Natural killer cell (primary cell): ENCODE measurements at places on chromosomes 6 and 20. TPM values are rescaled to one million over a fixed set of nuclear protein-coding genes. Genes with fewer than 3 reads are reported as not detected.

The WASF1 gene
- total RNA-seq: 0.45 TPM

The CEBPB gene
- total RNA-seq: 79.8 TPM

The FBXL4 gene
- total RNA-seq: 11.3 TPM

The PLG gene
- not detected for total RNA-seq

The TRMT11 gene
- total RNA-seq: 12.7 TPM

The PLEKHG1 gene
- total RNA-seq: 0.29 TPM

The NRN1 gene
- total RNA-seq: not detected

The TTBK1 gene
- not detected for total RNA-seq

The MOXD1 gene
- not detected for total RNA-seq

The ARFRP1 gene
- total RNA-seq: 50.6 TPM

The CRYBG1 gene
- 21.8 TPM for total RNA-seq

The CALHM4 gene
- not detected for total RNA-seq

The SOX18 gene
- total RNA-seq: not detected

The IL17A gene
- not detected for total RNA-seq

The OR12D3 gene
- not detected for total RNA-seq

The GCNT2 gene
- 0.79 TPM for total RNA-seq

The MTHFD1L gene
- 3.8 TPM for total RNA-seq

The TOX2 gene
- total RNA-seq: 1.8 TPM

GRCh38 chr6:161217628-161218027, 56.2 kb downstream of the AGPAT4 start:
- no peak for DNase-seq

DNA sequence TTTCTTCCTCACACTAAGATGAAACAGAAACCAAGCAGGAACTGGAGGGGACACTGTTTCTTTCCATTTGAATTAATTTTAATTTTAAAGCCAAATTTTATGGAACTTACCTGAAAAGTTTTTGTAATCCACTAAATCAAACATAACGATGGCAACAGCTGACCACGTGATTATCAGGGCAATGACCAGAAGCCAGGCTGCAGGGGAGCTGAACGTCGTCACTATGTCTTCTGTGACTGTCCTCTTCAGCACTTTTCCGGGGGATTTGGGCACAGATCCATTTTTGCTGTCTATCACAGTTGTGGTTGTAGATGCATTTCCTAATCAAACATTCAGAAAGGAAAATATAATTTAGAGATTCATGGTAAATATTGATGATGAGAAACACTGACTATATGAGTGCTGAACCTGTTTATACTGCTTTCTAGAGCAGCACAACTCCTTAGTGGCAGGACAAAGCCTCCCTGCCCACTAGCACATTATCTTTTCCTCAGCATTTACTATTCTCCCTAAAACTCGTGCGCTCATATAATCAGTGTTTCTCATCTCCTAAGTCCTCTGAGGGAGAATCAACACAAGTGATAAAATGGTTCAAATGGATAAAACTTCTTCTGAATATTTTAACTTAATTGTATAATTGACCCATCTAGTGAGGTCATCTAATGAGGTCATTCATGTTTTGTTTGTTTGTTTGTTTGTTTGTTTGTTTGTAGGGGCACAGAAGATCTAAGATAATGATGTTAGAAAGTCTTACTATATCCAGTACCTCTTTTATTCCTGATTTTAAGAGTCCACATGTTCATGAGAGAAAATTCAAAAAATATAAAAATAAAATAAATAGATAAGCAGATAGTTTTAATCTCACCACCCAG, 65.7 kb downstream of the TRDN start:
- no peak for DNase-seq

GRCh38 chr20:44745598-44746366, at the start of gene KCNK15:
KCNK15 (plus strand) TSS chr20:44745865; CDS start chr20:44745911, 46 bp downstream.
- no peak for DNase-seq

DNA sequence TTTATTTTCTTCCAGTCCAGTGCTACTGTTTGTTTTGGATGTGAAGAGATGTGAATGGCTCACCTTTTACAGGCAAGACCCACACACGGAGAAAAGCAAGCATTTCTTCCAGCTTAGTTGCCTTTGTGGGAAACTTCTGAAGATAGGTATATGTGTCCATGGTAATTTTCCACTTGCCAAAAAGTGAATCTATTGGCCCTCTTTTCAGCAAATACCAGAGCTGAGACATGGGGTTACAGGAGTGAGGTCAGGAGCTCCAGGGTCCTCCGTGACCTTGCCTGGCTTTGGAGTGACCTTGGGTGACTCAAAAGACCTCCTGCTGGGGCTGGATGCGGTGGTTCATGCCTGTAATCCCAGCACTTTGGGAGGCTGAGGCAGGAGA, 166.7 kb downstream of the SCML4 start:
- no peak for DNase-seq

- DNase-seq: no peak
These were observed 573.9 kb downstream of the RFPL4B start for GRCh38 chr6:112920994-112921393.

- no peak for DNase-seq
These were observed 7.9 kb downstream of the ZDHHC14 start for GRCh38 chr6:157388924-157389323.

DNA sequence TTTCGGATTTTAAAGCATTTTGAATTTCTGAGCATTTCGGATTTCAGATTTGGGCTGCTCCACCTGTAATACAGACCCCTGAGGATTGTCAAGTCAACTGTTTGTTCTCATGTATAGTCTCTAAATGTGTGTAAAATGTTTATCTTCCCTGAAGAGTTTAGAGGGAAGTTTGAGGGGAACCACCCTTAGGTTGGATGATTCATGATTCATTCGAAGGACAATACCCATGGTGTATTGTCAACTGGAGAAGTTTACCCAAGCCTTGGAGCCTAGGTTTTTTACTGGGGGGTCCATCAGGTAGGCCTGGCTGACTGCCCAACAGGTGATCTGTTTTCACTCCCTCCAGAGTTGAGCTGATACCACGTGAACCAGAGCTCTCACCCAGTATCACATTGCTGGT, 18.9 kb downstream of the GSTA4 start:
- no peak for DNase-seq

DNA sequence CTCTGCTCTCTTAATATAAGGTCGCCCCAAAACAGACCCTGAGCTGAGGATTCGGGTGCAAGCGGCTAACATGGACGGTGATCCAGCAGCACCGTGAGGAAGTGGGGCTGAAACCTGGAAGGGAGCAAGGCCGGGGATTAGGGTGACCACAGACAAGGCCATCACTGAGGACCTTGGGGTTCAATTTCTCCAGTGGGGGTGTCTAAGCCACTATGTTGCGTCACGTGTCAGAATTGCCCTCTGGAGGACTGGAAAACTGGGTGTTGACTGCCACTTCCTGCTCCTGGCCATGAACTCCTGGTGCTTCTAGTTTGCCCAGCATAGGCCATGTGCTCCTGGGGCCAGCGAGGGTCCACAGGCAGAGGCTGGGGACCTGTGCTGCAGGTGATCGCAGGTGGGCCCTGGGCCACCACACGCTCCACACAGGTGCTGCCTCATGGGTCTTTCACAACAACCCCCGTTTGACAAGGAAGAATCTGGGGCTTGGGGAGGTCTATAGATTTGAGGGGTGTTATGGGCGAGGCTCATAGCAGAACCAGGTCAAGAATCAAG, 101.9 kb downstream of the CDH26 start:
- no peak for DNase-seq

GRCh38 chr20:61349447-61350165, 97.5 kb downstream of the CDH4 start:
- no peak for DNase-seq

DNA sequence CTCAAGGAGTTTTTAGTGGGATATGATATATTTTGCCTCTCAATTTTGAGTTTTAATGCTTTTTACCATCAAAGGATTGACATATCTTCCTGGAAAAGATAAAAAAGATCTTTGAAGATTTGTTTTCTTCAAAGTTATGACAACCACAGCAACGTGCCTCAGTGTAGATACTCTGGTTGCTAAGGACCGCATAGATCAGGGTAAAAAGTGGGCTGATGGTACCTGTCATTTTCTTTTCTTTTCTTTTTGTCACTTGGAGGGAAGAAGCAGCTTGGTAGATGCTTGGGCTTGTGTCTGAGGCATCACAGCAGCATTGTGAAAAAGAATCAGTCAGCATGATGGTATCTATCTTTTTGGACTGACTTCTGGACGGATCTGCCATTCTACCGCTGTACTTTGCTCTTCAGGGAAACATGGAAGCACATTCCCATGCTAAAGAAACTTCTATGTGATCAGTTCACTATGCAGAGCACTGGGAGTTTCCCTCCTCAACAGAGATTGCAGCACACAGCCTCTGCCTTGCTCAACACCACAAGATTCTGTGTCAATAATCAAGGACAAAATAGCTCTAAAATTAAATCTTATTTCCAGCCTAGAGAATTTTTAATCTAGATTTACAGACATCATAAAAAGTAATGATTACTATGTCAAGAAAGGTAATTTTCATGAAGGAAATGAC, 54.8 kb upstream of the SGK1 start:
- DNase-seq: no peak

DNA sequence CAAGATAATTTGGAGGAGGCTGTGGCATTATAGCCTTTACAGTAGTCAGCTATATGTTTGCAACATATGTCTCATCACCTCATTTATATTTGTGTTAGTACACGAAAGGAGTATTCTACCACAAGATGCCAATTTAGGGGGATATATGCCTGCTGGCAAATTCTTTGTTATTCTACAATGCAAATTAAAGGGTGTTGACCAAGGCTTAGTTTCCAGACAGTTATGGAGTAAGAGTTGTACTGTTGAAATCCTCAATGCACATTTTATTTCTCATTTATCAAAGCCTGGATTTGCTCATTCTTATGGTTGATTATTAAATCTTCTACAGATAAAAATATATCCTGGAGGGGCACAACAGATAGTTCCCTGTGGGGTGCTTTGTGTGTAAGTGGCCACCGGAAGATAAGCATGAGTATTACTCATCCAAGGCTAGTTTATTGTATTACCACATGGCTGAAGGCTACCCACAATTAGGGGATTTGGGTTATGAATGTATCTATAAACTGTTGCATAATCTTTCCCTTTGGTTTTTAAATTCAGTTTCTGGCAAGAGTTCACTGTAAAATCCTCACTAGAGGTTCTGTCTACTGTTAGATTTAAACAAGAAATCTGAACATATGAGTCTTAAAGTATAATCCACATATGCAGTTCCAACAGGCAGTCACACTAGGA, 9.0 kb downstream of the CST9 start:
- DNase-seq: no peak

- DNase-seq: no peak
These were observed 43.6 kb upstream of the SMLR1 start for GRCh38 chr6:130783416-130784107.

DNA sequence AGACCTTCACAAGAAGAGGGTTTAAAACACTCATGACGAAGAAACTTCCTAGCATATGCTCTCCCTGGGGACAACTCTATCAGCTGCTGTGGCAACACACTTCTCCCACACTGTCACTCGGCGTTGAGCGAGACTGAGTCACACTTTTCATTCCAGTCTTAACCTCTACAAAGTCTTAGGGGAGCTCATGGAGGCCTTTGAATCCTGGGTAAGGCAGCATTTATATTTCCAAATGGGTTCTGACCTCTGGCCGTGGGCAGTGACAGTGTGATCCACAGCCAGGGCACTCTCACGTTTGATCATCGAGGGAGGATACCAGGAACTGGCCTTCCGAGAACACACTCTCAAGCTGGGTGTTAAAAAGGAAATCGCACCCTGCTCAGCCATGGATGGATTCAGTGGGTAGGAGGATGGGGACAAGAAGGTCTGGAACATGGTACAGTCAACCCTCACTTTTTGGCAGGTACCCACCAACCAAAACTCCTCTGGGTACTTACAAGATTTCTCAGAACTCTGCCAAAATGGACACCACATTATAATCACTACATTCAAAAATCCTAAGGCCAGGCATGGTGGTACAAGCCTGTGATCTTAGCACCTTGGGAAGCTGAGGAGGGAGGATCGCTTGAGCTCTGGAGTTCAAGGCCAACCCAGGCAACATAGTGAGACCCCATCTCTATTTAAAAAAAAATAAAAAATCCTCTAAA, 19.6 kb downstream of the RRBP1 start:
- no peak for DNase-seq

GRCh38 chr6:157432231-157432891, 51.4 kb downstream of the ZDHHC14 start:
- DNase-seq: no peak

DNA sequence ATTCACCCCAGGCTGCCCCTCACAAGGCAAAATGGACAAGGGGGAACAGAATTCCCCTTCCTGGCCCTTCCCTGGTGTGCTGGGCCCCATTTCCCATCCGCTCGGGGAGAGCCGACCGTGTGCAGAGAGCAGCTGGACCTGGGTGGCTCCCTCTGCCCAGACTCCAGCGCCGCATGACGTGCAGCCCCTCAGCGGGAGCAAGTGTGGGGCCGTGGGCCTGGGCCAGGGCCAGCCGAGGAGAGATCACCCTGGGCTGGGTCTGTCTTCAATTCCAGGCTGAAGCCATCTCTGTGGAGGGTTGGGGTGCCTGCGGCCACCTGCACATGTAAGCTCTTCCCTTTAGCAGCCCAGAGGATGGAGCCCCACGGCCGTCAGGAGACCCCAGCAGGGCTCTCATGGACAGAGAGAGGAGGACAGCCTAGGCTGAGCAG, 241.8 kb downstream of the TTLL2 start:
- DNase-seq: no peak

GRCh38 chr20:47258745-47259695, 97.5 kb downstream of the ZMYND8 start:
- DNase-seq: no peak

GRCh38 chr6:40438246-40438887, 148.8 kb downstream of the LRFN2 start:
- no peak for DNase-seq

DNA sequence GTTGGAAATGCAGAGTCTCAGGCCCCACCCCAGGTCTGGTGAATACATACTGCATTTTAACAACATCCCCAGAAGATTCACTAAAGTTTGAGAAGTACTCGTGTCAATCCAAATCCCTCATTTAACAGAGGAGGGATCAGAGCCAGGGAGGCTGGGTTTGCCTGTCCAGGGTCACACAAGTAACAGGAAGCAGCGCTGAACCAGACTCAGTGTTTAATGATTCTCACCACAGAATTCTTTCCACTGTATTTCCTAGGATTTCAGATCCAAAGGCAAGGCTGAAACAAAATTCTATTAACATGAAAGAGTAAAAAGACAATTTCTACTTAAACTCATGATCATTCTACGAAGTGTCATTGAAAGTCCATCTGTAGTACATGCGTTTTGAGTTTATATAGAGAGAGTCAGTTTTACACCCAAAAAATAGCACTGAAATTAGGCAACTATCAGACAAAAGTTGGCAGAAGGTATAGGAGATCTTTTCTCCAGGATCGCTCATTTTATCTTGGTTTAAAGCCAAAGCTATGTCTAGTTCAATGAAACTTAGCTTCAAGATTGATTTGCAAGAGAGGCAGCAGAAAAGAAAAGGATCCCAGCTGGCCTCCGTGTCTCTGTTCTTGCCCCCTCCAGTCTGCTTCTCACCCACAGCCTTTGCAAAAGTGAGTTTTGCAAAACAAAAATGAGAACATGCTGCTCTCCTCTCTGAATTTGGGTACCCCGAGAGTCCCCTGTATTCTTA, 6.0 kb upstream of the AGPAT4 start:
- DNase-seq: no peak

GRCh38 chr6:120681204-120681603, 653.1 kb downstream of the TBC1D32 start:
- DNase-seq: no peak

GRCh38 chr6:136886091-136886490, 36.0 kb upstream of the SLC35D3 start:
- DNase-seq: no peak

GRCh38 chr20:25070821-25071473, 11.0 kb downstream of the VSX1 start:
- no peak for DNase-seq

GRCh38 chr6:12624142-12624837, 92.3 kb upstream of the PHACTR1 start:
- no peak for DNase-seq

GRCh38 chr6:121436960-121437850, 1.8 kb downstream of the GJA1 start:
- DNase-seq: no peak
